PC-3 (cell line): ENCODE measurements at places on chromosomes 6 and 20. TPM values are rescaled to one million over a fixed set of nuclear protein-coding genes. Genes with fewer than 3 reads are reported as not detected.

- DNase-seq, result no peak
Observed at GRCh38 chr20:23060629-23061028, 11.2 kb upstream of the THBD start.

DNA sequence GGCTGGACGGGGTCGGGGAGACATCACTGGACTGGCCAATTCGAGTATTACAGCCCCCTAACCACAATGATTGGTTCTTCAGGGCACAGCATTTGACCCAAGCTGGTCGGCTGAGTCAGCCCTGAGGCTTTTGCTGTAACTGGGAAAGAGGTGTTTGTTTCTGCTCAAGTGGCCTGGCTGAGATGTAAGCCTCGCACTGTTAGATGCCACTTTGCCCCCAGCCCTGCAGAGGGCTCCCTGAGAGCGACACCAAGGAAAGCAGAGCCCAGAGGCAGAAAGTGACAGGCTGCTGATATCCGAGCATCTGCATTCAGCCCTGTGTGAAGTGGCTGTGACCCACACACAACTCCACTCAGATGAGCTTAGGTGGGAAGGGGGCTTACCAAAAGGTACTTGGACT is 19.4 kb downstream of the ERGIC3 start:
- DNase-seq, result peak; percentile 63

DNA sequence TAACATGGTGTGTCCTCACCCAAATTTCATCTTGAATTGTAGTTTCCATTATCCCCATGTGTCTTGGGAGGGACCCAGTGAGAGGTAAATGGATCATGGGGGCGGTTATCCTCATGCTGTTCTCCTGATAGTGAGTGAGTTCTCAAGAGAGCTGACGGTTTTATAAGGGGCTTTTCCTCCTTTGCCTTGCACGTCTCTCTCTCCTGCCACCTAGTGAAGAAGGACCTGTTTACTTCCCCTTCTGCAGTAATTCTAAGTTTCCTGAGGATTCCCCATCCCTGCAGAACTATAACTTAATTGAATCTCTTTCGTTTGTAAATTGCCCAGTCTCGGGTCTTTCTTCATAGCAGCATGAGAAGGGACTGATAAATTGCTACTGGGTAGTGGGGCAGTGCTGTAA is 789.3 kb downstream of the FRK start:
- no peak for DNase-seq

The KIFC1 gene
- total RNA-seq, result 60.6 and 66.7 TPM in 2 replicates

GRCh38 chr20:5592165-5592564 is 158.0 kb upstream of the SHLD1 start:
- DNase-seq, result no peak

- DNase-seq, result no peak
Observed at GRCh38 chr20:13101276-13101675, 92.5 kb downstream of the SPTLC3 start.

The CLPSL1 gene
- not detected in 2 replicates for total RNA-seq

The TXNDC5 gene
- 218 and 221 TPM in 2 replicates for total RNA-seq

The GABRR1 gene
- total RNA-seq, result not detected in 2 replicates

DNA sequence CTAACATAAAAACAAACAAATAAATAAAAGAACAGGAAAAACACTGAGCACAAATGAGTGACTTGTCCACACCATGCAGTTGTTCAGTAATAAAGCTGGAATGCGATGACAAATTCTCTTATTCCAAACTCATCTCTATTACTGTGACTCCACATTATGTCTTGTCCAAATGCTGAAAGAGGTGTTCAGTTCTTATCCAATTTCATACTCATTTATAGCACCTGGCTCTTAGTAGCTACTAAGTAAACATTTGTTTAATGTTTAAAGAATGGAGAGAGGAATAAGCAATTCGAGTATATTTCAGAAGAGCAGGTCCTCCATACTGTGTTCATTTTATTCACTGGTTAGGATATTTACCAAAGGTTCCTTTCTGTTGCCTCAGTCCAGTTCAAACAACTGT is 439.0 kb upstream of the JAG1 start:
- peak; percentile 72 for DNase-seq
